Midbrain (tissue), 1 donor: ENCODE measurements at places on chromosomes 11 and 22.

- DNase-seq, result no peak
These were observed 8.0 kb downstream of the MYH9 start for GRCh38 chr22:36379593-36380361.

GRCh38 chr11:65295001-65295400, 19.7 kb upstream of the CDC42EP2 start:
- no peak for DNase-seq

DNA sequence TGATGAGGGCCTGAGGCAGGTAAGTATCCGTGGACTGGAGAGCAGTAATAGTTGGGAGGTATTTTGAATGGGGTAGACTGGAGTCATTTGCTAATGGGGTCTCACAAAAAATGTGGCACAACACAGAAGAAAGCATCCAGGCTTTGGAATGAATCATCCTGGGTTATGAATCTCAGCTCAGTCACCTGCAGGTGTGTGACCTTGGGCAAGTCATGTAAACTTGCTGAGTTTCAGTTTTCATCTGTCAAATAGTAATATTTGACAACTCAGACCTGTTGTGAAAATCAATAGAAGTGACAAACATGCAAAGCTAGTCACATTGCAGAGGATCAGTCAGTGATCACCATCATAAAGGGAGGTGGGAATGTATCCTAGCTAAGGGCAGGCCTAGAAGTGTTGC, 232.0 kb upstream of the TENM4 start:
- no peak for DNase-seq

DNA sequence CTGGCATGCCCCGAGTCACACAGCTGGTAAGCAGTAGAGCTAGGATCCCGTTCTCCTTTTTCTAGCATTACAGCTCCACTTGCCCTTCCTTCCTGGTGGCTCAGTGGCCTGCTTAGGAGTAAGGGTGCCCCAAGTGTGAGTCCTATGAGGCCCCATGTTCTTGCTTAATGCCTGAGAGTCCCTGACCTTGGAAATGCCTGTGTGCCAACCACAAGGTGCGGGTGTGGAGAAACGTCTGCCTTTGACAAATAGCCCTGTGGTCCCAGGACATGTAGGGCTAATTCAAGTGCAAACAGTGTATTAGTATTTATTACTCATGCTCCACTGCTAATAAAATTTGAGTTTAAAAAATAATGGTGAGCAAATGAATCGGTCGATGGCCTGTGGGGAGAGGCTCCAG, 18.4 kb downstream of the GRIK4 start:
- no peak for DNase-seq

GRCh38 chr11:46574656-46575055, 19.2 kb downstream of the AMBRA1 start:
- no peak for DNase-seq

DNA sequence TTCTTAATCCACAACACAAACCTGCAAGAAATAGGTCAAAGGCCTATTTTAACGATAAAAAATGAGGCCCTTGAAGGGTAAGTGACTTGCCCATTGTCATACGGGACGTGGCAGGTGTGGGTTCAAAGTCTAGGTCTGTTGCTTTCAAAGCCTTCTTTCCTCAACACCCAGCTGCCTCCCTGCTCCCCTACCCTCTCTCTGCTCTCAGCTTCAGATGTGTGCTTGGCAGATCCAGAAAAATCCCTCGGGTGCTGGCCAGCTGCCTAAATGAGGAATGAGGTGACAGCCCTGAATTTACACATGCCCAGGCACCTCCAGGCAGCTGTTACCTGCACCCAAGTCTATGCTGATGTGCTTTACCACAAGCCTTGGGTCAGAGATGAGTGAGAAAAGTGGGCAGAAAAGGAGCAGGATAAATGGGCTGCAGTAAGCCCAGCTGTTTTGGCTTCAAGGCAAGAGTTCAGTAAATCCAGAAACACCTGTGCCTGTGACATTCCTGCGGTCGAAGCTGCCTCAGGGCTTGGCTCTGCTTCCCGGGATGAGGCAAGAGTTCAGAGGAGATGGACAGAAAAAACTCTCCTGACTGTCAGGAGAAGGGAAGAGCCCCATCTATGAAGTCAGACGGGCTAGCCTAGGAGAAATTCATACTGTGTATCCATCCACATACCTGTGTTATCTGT, 49.9 kb upstream of the LDLRAD3 start:
- DNase-seq, result no peak

GRCh38 chr11:75471176-75471973, 38.4 kb upstream of the KLHL35 start:
- no peak for DNase-seq

DNA sequence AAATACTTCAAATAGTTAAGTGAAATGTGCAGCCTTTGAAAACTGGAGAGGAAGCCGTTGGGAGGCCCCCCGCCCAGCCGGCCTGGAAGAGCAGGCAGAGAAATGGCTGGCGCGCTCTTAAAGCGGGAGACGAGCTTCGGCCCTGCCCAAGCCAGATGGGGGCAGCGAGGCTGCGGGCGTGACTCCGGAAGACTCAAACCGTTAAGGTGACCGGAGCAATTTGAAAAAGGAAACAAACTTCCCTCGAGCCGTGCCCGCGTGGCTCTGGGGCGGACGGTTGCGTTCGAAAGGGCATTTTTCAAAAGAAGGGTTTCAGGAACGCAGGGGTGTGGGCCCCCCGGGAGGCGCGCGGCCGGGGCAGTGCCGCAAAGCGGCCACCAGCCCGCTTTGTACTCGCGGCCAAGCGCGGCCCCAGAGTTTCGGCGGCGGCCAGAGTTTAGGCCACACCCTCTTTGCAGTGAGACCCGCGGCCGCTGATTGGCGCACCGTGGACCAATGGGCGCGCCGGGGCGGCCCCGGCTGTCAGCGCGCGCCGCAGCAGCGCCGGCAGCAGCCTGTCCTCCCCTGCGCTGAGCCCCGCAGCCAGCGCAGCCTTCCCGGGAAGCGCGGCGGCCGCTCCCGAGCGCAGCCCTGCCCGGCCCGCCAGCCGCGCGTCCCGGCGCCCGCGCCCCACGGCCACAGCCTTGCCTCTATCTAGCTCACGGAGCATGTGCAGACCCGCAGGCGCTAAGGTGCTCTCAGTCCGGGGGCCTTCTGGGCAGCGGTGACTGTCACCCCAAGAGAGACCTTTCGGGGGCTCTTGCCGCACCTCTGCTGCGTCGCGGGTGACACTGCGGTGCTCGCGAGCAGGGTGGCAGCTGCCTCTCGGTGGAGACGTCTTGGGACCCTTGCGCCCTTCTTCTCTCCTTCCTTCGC, at the start of gene NAV2:
TSS of gene NAV2 (plus strand) at position 557 of the 915 bp plus-strand sequence. CDS start 859 bp downstream, outside the sequence.
- DNase-seq, result peak; percentile 96

- no peak for DNase-seq
These were observed 1.4 kb downstream of the HBB start for GRCh38 chr11:5225480-5225871.

DNA sequence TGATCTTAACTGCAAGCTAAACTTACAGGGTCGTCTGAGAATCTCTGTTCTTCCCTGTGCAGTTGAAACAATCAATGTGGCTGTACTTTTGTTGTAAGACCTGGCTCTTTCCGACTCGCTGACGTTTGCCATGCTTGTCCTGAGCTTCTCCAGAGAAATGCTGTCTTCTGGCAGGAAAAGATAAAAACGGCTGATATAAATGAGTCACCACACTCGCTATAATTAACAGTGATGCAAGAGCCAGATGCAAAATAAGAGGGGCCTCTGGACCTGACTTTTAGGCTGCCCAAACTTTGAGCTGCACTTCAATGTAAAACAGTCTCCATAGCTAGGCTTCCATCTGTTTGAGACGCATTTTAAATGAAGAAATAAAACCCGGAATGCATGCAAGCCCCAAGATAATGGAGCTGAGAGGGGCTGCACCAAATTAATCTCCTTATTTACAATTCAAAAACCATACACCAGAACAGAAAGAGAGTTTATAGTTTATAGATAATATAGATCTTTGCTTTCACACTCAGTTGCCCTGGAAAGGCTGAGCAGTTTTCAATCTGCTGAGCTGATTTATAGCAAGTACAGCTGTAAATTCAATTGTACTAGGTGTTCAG, 48.5 kb downstream of the WT1 start:
- DNase-seq, result no peak

GRCh38 chr11:10030122-10030490, 263.9 kb downstream of the SBF2 start:
- no peak for DNase-seq

DNA sequence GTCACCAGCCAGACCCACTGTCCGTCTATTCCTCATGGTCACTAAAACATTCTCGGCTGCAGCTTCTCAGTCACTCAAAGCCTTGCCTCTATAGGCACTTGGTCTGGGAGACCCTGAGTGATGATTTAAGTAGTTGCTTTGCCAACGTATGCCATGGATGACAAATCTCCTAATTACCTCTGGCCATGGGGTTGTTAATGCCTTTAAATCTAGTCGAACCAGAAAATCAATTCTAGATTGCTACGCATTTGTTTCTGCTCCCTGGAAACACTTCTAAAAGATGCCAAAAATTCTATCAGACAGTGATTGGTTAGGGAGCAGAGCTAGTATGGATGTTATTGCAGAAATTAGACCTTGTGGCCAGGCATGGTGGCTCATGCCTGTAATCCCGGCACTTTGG, 57.0 kb upstream of the RTL6 start:
- no peak for DNase-seq

DNA sequence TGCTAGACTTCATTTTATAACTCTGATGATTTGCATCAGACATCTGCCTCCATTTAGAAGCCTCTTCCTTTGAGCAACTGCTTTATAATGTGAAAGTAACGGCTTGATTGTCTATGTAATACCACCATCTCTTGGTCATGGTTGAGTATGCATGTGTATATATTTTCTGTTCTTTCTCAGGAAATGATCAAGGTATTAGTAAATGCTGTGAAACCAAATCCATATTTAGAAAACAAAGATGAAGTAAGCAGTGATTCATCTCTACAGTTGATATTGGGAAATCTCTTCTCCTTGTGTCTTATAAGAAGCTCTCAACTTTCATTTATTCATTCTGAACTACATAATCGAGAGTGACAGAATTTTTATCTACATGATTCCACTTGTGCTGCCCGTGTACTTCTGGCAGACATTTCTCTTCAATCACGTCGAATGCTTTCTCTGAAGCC, 104.6 kb upstream of the ANO3 start:
- DNase-seq, result peak; percentile 29

- DNase-seq, result no peak
These were observed 37.4 kb downstream of the CTNND1 start for GRCh38 chr11:57798905-57799559.

- no peak for DNase-seq
These were observed 12.2 kb upstream of the NOX4 start for GRCh38 chr11:89503422-89503821.

DNA sequence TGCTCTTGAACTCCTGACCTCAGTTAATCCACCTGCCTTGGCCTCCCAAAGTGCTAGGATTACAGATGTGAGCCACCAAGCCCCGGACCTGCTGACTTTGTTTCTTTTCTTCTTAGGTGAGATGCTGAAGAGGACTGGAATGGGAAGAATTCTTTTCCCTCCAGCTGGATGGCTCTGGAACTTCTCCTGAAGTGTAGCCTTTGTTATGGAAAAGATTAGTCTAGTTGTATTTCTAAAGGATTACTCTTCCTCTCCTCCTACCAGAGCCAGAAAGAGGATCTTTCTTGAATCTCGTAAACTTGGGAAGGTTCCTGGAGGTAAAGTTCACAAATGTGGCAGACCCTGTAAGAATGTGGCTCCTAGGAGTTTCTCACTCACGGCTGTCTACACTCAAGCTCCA, 95.4 kb upstream of the LARGE1 start:
- DNase-seq, result no peak

- DNase-seq, result no peak
These were observed 313.5 kb downstream of the BLID start for GRCh38 chr11:121802542-121802941.

GRCh38 chr11:27934830-27935145, 173.2 kb downstream of the KIF18A start:
- no peak for DNase-seq

GRCh38 chr11:118126082-118126838, 26.4 kb downstream of the SCN4B start:
- DNase-seq, result no peak

DNA sequence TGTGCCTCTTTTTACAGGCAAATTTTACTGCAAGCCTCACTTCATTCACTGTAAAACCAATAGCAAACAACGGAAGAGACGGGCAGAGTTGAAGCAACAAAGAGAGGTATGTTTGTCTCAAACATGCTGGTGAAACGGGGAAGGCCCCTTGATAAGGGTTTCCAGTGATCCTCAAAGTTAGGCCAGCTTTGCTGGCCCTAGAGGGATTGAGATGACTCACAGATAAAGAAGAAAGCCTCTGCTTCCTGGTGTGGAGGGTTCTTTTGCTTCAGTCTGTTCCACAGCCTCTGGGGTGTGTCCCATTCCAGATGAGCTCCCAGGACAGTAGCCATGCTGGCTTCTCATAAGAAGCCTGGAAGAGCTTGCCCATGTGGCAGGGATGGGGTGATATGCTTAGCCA, 118.9 kb upstream of the PARVA start:
- no peak for DNase-seq

- no peak for DNase-seq
These were observed 1.1 kb upstream of the SCT start for GRCh38 chr11:628056-628455.

DNA sequence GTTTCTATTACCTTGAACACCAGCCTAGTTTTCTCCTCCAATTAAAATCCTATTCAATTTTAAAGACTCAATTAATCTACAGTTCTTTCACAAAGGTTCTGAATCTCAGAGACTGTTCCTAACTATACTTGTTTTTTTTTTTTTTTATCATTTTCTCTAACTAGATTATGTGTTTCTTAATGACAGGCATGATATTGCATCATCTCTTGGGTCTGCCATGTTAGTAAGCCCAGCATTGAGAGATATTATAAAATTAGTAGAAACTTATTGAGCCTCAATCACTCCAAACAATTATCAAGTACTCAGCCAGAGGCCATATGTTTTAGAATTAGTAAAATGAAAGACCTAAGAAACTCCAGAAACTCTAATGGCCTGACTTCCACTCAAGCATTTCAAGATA, 28.1 kb upstream of the SLC5A12 start:
- no peak for DNase-seq

DNA sequence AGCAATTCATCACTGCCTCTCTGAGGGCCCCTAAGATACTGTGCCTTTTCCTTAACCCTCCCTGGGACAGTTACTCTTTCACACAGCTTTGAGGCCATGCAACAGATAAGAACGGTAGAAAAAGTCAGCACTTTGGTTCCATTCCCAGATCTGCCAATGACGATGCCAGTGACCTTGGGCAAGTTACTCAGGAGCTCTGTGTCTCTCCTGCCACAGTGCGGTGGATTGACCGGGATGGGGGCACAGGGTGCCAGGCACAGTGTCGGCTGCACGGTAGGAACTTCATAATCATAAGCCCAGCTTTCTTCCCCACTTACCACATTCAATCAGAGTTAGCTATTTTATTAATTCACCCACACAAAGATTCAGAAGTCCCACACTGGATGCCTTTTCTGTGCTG, 1041.8 kb downstream of the TBC1D22A start:
- DNase-seq, result no peak
